ENCODE measurements at places on chromosomes 12 and 14.

GRCh38 chr12:15856097-15856982 lies 25.8 kb upstream of the STRAP start:
- DNase-seq: no peak

- no peak for DNase-seq
Measured at GRCh38 chr12:42732908-42733411, 143.4 kb upstream of the PRICKLE1 start.

GRCh38 chr14:78340250-78340649 lies 170.1 kb downstream of the NRXN3 start:
- no peak for DNase-seq

DNA sequence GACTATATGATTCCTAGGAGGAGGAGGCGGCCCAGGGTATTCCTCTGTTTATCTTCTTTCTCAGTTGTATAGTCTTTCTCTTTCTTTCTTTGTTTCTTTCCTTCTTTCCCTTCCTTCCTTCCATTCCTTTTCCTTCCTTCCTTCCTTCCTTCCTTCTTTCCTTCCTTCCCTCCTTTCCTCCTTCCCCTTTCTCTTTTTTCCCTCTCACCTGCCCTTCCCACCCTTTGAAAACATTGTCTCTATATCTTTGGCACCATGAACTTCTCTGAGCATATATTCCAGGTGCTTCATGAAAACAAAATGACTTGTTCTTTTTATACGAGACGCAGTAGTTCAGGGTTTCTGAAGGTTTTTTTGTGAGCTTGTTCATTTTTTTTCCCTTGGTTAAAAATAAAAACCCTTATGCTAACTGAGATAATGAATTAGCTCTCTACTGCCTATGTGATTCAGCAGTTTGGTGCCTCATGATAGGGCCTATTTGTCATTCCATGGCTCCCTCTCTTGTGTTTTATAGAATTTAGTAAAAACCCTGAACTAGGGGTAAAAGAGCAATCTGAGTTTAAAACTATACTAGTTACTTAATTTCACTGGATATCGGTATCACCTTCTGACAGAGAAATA lies 3.2 kb upstream of the TESPA1 start:
- no peak for DNase-seq

DNA sequence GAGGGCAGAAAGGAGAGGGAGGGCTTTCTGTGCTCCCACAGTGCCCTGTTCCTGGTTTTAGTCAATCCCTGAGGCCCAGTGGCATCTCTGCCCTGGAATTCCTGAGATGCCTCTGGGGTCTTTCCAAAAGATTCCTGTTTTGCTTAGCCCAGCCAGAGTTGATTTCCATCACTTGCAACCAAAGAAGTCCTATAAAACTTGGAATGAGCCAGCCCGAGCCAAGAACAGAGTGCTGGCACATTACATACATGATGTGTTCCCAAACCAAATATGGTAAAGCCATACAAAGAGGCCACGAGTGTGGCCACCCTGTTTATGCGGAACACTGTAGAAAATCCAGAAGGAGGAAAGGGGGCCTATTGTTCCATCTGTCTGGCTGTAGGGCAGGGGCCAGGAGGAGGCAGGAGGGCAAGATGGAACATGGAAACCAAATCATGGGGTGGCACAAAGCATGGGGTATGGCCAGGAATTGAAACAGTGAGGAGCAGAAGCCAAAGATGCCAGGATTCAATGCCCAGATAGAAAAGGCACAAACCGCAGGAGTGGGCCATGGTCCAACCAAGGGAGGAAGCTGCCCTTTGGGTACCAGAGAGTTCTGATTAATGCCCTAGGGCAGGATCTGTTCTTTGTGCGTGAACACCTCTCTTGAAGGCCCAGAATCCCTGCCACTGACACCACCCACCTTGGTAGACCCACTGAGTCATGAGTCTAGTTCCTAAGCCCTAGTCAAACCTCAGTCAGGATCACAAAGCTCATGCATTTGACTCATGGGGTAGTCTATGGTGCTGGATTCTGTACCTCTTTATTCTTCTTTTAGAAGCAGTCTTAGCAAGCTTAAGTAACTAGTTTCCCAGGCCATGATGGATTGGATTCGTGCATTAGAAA lies 75.2 kb downstream of the LRRC74A start:
- no peak for DNase-seq

GRCh38 chr12:39682689-39683477 lies 63.3 kb upstream of the ABCD2 start:
- no peak for DNase-seq

All from NCI-H2081 treated with DMSO at 0.1 percent for 48 hours (cell line).